ENCODE measurements at places on chromosomes 11 and 22.

- DNase-seq, result peak; percentile 67
Measured at GRCh38 chr22:49934891-49935557, 16.6 kb downstream of the CRELD2 start.

DNA sequence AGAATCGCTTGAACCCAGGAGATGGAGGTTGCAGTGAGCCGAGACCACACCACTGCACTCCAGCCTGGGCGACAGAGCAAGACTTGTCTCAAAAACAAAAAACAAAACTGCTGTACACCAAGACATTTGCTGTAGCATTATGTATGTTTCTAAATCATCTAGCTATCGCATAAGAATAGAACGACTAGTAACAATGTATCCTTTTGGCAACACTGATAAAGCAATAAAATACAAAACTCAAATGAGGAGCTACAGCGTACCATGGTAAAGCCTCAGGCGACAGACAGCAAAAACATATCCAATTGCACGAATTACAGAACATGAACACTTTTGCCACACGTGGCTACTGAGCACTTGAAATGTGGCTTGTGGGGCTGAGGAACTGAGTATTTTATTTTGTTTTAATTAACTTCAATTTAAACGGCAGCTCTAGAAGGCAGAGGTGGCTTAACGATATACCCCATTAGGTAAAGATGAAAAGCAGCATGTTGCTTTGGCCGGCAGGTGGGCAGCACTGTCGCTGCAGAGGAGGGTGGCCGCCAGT lies 2.3 kb downstream of the TUBGCP6 start:
- no peak for DNase-seq

DNA sequence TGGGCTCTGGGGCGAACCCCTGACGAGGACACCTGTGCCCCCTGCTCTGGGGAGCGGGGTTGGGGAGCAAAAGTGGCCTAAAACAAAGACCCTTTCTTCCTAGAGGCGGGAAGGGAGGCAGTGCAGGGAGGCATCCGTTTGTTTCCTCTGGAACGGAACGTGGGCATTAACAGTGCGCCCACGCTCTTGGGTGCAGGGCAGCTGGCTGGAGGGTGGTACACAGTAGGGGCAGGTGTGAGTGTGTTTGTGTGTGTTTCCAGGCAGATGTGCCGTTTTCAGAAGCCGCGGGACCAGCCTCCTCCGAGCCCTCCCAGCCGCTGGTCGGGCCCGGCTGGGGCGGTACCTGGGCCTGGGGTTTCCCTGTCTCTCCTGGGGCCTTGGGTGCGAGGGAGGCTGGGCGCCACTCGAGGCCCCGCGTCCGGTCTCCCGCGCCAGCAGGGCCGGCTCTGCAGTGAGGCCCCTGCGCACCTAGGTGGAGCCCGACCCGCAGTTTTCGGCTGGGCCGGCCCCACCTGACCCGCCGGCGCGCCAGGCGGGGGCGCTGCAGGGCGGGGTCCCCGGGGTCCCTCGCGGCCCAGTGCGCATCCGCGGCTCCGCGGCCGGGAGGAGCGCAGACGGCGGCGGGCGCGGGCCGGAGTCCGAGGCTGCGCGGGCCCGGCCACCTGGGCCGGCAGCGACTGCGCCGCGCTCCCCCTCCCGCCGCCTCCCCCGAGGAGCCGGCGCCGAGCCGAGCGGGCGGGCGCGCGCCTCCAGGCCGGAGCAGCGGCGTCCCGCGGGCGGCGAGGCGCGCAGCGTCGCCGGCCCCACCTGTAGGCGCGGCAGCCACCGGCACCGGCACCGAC lies 1252.7 kb downstream of the BRD1 start:
- no peak for DNase-seq

GRCh38 chr11:72100462-72100861 lies 2.6 kb downstream of the LAMTOR1 start:
- no peak for DNase-seq

GRCh38 chr11:11312738-11313137 lies 40.3 kb downstream of the CSNK2A3 start:
- no peak for DNase-seq

DNA sequence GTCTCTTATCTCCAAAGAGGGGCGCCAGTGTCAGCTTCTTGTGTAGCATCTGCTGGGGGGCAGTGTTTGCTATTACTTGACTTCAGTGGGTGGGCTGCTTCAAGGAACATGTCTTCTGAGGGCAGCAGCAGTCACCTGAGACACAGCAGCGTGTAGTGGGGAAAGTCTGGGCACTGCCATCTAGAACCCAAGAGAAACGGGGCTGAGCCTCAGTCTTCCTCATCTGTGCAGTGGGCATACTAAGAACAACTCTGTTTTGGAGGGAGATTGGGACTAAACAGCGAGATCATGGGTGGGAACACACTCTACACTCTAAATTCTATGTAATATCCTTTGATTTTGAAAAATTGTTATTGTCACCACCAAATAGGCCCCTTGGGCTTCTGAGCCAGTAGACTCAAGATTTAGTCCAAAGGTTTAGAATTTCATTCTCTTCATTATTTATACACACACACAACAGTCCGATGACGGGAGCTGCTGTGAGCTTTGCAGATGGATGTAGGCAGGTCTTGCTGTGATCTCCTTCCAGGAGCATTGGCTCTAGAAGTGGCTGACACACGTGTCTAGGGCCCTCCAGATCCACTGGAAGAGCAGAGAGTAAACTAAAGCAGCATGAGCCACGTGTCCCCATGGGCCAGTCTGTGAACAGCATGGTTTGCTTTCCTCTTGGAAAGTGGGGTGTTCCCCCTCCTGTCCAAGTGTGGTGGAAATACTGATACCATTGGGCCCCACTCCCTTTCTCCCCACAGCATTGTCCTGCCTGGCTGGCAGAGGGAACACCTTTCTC lies 51.8 kb downstream of the TRAF6 start:
- no peak for DNase-seq

- no peak for DNase-seq
Measured at GRCh38 chr11:122074022-122074421, 42.0 kb downstream of the BLID start.

DNA sequence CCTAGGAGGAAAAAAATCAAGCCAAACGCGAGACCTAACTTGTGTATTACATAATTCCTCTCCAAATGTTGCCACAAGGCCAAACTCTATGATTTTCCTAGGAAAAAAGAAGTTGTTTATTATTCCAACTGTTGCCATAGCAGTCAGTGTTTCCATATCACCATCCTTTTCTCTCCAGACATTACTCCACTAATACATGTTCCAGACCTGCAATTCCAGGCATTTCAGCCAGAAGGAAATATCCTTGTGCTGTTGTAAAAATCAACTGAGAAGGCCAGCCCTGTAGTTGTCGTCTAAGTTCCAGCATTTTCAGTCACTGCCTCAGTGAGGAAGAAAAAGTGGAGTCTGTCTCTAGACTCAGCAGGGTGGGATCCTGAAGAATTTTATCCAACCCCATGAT lies 33.1 kb upstream of the PAMR1 start:
- no peak for DNase-seq

DNA sequence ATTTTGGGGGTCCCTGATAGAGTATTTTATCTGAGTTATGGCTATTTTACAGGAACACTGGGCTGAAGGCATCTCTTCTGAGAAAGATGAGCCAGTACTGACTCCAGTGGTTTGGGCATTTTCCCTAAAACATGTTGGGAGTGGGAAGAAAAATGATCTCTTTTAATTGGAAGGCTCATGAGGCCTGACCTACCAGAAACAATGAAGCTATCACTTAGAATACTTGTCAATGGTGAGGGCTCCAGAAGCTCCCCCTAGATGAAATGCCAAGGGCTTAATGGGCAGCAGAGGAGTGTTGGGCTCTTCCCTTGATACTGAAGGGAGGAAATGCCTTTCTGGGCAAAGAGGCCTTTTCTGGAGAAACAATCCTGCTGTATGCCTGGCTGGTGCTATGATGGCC lies 63.5 kb upstream of the BDNF start:
- no peak for DNase-seq

GRCh38 chr11:134260503-134260902 lies 7.1 kb downstream of the ACAD8 start:
- no peak for DNase-seq

DNA sequence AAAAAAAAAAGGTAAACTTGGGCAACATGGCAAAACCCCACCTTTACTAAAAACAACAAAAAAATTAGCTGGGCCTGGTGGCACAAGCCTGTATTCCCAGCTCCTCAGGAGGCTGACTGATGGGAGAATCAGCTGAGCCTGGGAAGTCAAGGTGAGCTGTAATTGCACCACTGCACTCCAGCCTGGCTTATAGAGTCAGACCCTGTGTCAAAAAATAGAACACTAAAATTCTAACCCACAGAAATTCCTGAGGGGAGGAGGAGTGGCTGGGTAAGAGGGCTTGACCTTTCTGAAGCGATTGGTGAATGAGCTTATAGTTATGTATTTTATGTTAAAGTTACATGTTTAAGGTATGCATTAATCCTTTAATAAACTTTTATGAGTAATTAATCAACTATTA lies 53.3 kb downstream of the FAT3 start:
- DNase-seq, result no peak

GRCh38 chr22:26995235-26995634 lies 337.8 kb downstream of the MIAT start:
- no peak for DNase-seq

DNA sequence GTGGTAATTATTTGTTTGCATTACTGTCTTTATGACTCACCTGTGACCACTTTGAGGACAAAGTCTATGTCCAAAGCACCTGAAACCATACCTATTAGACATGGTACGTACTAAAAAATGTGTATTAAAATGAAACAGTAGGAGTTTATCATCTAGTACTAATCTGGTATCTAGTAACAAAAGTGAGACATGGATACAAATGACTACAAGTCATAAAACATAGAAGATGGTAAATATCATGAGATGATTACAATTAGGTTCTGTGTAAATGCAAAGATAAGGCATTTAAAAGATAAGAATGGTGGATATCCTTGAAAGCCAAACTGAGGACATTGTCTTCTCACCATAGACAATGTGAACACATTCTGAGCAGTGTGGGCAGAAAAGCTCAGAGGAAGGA lies 113.5 kb upstream of the GUCY1A2 start:
- no peak for DNase-seq

DNA sequence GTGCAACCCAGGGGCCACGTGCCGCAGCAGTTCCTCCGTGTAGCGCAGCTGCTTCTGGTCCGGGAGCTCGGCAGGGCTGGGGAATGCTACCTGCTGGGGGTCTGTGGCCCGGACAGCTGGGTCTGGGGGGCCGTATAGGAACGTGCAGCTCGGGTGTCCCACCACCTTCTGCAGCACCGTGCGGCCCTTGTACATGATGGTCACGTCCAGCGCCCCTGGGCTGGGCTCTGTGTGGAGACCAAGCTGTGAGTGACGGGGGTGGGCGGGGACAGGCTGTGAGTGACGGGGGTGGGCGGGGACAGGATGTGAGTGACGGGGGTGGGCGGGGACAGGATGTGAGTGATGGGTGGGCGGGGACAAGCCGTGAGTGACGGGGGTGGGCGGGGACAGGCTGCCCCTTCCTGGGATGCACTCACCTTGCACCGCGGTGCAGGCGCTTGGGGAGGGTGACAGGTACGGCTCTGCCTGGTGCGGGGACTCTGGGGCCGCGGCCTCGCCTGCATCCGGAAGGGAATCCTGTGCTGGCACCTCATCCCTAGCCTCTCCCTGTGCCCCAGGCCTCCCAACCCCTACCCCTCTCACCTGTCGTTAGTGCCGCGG lies 2.3 kb downstream of the IRF7 start:
- peak; percentile 52 for DNase-seq

GRCh38 chr11:75689863-75690609 lies 21.2 kb upstream of the MAP6 start:
- DNase-seq, result no peak
